Stimulated activated CD4-positive, alpha-beta T cell treated with anti-CD3 and anti-CD28 coated beads, Interleukin-1b, Interleukin-23, amount 100 ng/mL, for 1 hour (primary cell): ENCODE measurements at places on chromosomes 5 and 9.

- no peak for DNase-seq
These were observed 175.1 kb downstream of the SNX18 start for GRCh38 chr5:54692631-54693030.

DNA sequence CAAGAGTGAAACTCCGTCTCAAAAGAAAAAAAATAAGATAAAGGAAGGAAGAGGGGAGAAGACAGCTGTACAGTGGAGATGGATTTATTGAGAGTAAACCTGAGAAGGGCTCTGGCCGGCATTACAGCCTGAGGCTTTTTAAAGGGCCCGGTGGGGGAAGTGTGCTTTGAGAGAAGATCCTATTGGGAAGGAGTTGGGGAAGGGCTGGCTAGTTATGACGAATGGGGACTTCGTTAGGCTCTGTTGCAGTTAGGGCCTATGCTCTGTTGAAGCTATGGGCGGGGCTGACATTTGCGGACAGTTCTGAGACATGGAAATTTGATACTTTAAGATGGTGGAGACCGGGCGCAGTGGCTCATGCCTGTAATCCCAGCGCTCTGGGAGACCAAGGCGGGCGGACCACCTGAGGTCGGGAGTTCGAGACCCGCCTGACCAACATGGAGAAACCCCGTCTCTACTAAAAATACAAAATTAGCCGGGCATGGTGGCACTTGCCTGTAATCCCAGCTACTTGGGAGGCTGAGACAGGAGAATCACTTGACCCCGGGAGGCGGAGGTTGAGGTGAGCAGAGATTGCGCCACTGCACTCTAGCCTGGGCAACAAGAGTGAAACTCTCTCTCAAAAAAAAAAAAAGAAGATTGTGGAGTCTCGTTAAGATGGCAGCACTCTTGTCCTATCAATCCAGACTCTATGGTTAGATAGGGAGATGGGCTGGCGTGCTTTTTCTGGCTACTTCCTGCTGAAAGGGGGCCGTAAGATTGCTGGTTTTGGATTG is 33.2 kb downstream of the C9orf50 start:
- no peak for DNase-seq

GRCh38 chr5:123382252-123382651 is 41.0 kb downstream of the CEP120 start:
- DNase-seq = no peak

GRCh38 chr9:134335486-134336220 is 9.4 kb downstream of the RXRA start:
- no peak for DNase-seq

GRCh38 chr9:120587328-120587727 is 7.4 kb upstream of the CDK5RAP2 start:
- DNase-seq = no peak

DNA sequence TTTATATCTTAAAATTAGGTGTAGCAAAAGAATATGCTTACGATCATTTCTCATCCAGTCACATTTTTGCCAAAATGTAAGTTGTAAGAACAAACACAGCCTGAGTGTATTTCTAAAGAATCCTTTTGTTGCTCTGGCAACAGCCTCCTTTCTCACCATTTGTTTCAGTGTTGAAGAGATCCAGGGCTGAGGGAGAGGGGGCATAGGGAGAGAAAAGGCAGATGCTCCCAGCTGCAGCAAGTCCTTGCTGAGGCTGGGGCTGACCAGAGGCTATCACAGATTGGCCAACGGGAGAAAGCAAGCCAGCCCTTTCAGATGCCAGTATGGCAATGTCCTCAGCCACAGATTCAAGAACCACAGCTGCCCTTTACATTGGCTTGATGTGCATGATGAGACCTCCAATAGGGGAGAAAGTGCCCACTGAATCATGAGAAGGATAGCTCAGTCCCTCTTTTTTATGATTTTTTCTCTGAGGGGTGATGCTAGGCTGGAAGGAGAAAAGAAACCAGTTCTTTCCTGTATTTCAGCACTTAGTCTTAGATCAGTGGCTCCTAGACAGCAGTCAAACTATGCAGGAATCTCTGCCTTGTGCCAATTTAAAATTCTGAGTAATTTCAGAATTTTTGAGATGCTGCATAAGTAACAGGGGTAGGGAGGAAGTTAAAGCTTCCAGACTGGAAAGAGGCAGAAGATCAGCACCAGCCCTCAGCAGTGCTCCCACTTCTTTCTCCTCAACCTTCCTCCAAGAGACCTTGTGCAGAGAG is 142.1 kb downstream of the LHFPL2 start:
- DNase-seq = no peak

GRCh38 chr5:14868771-14869170 is 2.8 kb downstream of the ANKH start:
- no peak for DNase-seq

DNA sequence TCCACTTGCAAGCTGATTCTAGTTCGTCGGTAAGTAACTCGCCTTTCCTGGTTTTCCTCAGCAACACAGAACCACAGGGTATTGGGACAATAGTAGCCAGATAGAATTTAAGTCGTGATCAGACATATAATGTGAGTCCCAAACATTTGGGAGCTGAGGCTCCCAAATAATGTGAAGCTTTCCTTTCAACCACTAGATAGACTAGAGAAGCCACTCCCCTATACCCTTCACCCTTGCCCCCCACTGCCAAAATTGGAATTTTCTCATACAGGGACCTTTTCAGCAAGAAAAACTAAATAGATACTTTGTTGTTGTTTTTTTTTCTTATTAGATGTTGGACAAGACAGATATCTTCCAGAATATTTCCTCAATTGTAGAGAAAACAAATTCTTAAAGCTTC is 1.9 kb downstream of the C6 start:
- no peak for DNase-seq

DNA sequence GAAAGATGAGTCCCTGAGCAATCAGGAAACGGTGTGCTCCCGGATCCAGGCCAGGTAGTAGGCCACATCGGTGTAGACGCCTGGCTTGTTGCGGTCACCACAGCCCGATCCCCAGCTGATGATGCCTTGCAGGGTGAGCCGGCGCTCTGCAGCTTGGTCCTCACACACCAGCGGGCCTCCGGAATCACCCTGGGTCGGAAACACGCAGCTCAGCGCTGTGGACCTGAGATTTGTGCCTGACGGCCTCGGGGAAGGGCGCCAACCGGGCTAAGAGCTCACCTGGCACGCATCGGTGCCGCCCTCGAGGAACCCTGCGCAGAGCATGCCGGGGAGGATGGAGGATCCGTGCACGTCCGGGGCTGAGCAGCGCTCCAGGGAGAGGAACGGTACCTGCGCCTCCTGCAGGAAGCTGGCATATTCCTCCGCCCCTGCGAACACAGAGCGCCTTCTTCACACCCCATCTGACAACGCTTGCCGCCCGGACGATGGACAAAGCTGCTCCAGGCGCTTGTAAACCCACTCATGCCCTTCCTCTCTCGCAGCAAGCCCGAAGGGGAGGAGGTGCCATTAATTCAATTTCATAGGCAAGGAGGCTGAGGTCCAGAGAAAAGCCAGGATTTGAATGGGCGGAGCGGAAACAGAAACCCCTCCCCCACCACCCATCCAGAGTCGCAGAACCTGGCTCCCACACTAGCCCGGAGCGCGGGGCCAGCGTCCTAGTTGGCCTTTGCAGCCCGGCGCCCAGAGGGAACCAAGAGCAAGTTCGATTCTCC is 2.0 kb upstream of the PFN3 start:
- DNase-seq = peak; percentile 44

DNA sequence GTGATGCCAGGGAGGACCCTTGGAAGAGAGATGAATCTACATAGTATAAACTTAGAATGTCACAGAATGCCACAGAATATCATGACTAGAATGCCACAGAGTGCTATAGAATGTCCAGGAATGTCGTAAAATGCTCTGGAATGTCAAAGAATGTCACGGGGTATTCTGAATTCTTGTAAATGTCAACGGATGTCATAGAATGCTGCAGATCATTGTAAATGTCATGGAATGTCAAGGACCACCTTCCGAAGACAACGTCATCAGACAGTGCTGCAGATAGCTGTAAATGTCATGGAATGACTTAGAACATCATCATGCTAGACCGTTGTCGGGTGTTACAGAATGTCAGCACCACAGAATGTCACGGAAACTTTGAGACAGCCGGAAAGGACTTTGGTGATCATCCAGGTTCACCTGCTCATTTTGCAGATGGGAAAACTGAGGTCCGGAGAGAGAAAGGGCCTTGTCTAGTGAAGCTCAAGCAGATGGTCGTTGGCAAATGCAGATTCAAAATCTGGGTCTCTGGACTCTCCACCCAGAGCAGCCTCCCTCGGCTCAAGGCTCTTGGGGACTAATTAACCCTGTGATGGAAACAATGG is 117.1 kb downstream of the LHX2 start:
- no peak for DNase-seq

GRCh38 chr9:86771941-86772634 is 175.2 kb downstream of the GAS1 start:
- no peak for DNase-seq

- DNase-seq = no peak
These were observed 15.5 kb upstream of the FAM120AOS start for GRCh38 chr9:93468763-93469456.

GRCh38 chr9:137744632-137745183 is 125.9 kb downstream of the EHMT1 start:
- DNase-seq = no peak

GRCh38 chr5:35904443-35905132 is 33.8 kb downstream of the CAPSL start:
- DNase-seq = no peak

GRCh38 chr5:158261674-158262367 is 402.9 kb upstream of the CLINT1 start:
- no peak for DNase-seq

DNA sequence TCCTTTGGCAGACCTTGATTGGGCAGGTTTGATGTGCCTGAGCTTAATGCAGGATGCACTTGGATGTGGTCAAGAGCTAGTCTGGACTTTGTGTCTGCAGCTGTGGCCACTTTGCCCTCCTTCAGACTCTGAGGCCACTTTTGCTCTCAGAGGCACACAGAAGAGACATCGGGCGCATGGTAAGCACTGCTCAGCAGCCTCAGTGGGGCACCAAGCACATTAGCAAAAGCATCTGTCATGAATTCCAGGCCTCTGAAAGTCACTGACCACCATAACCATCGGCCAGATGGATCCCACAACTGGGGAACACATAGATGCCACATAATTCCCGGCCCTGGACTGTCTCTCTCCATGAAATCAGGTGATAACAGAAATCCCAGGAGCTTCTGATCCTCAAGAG is 34.3 kb upstream of the ZNF782 start:
- no peak for DNase-seq

- DNase-seq = no peak
These were observed 3.9 kb downstream of the IRX2 start for GRCh38 chr5:2747363-2748162.

DNA sequence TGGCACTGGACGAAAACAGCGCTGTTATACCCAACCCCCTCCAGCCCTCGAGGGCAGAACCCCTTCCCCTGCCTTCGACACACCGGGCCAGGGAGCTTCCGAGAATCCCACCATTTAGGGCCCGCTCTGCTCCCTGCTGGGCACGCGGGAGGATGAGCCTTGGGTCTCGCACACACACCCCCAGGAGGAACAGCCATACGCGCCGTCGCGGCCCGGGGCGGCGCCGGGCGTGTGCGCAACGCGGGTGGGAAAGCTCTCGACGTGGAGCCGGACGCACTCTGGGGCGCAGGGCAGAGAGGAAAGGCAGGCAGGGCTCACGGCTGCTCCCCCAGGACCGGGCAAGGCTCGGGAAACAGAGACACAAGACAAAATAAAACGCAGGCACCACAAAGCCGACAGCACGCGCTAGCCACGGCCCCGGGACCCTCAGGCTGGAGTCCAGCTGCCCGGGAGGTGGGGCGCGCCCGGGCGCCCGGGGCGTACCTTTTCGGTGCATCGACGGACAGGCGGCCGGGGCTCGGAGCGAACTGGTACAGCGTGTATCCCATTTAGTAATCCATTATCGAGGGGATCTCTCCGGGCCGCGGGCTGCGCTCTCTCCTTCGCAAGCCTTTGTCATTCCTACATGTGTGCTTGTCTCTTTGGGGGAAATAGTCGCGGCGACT is 789 bp downstream of the SEMA6A start:
- no peak for DNase-seq

GRCh38 chr9:27749838-27750237 is 176.6 kb upstream of the C9orf72 start:
- DNase-seq = no peak

DNA sequence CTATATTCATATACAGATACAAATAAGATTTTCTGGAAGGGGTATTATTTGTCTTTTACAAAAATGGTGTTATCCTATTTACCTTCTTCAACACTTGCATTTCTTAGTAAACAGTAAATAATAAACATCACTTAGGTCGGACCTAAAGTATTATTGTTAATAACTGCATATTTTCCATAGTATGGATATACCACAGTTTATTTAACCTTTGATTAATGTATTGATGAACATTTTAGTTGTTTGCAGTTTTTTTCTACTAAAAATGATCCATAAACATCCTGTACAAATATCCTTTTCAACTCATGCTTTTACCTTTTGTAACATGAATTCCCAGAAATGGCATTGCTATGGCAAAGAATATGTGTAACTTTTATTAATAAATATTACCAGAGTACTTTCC is 83.4 kb downstream of the NDUFAF2 start:
- no peak for DNase-seq

- no peak for DNase-seq
These were observed 46.0 kb upstream of the SHC3 start for GRCh38 chr9:89224633-89225032.

GRCh38 chr9:137974746-137975526 is 97.4 kb downstream of the CACNA1B start:
- no peak for DNase-seq

DNA sequence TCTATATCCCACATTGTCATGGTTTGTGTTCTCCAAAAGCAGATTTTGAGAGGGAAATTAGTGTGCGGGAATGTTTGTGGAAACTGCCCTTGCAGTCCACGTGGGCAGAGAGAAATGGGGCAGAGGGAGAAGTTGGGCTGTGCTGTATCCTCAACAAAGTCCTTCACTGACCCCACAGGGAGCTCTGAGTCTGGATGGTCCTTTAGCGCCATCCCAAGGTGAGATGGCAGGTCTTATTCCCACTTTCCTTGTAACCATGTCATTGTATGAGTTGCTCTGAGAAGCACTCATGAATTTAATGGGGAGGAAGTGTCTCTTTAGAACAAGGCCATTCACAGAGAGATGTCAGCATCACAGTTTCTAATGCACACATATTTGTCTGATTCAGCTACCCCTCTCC is 127.1 kb downstream of the ANKRD18B start:
- DNase-seq = no peak

DNA sequence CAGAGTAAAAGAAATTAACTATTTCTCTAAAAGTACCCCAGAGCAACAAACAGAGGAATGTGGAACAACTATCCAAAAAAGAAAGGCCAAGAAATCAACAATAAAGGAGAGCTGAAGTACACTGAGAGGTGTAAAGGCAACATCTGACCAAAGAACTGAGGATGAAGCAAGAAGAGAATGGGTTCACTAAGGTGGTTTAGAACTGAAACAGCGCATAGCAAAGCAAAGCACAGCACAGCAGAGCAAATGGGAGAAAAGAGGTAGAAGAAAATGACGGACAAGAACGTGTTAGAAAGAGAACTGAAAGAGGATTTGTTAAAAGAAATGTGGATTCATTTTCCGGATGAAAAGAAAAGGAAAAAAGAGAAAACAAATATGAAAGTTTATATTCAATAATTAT is 25.8 kb downstream of the RFX3 start:
- no peak for DNase-seq
